Neural cell (in vitro differentiated cells): ENCODE measurements at places on chromosomes 2 and 18. TPM values are rescaled to one million over a fixed set of nuclear protein-coding genes. Genes with fewer than 3 reads are reported as not detected.

The GPR45 gene
- polyA plus RNA-seq, result 4.1 and 6.8 TPM in 2 replicates

The PLCD4 gene
- polyA plus RNA-seq, result 4.9 and 9.3 TPM in 2 replicates

The REG1A gene
- not detected in 2 replicates for polyA plus RNA-seq

The RGPD4 gene
- 0.26 TPM in 1 of 2 replicates, not detected in the other for polyA plus RNA-seq

The TBR1 gene
- 4.5 and 7.2 TPM in 2 replicates for polyA plus RNA-seq

The HOXD4 gene
- not detected in 2 replicates for polyA plus RNA-seq

The SLC9A4 gene
- polyA plus RNA-seq, result 0.06 and 0.15 TPM in 2 replicates

The ACMSD gene
- not detected in 2 replicates for polyA plus RNA-seq

The CDK15 gene
- 0.06 and 0.09 TPM in 2 replicates for polyA plus RNA-seq

The BOLL gene
- not detected in 2 replicates for polyA plus RNA-seq

The PLGLB1 gene
- polyA plus RNA-seq, result 15.9 and 20.2 TPM in 2 replicates

The CRYBA2 gene
- polyA plus RNA-seq, result not detected in 2 replicates

The GBX2 gene
- polyA plus RNA-seq, result 0.92 and 1.2 TPM in 2 replicates

The ZNF396 gene
- 0.92 and 2.6 TPM in 2 replicates for polyA plus RNA-seq

The ITGAV gene
- 5.6 and 6.6 TPM in 2 replicates for polyA plus RNA-seq

The CHRNG gene
- polyA plus RNA-seq, result not detected in 2 replicates

The ACVR2A gene
- polyA plus RNA-seq, result 139 TPM in 2 replicates

The RASGRP3 gene
- 20.2 and 25.3 TPM in 2 replicates for polyA plus RNA-seq

The ALMS1 gene
- polyA plus RNA-seq, result 12.2 and 20.5 TPM in 2 replicates

The L3MBTL4 gene
- polyA plus RNA-seq, result 0.16 and 0.90 TPM in 2 replicates
